ENCODE measurements at places on chromosomes 12 and 14.
A peak's percentile ranks its signal among the peaks of the same experiment; 100 is the strongest.

DNA sequence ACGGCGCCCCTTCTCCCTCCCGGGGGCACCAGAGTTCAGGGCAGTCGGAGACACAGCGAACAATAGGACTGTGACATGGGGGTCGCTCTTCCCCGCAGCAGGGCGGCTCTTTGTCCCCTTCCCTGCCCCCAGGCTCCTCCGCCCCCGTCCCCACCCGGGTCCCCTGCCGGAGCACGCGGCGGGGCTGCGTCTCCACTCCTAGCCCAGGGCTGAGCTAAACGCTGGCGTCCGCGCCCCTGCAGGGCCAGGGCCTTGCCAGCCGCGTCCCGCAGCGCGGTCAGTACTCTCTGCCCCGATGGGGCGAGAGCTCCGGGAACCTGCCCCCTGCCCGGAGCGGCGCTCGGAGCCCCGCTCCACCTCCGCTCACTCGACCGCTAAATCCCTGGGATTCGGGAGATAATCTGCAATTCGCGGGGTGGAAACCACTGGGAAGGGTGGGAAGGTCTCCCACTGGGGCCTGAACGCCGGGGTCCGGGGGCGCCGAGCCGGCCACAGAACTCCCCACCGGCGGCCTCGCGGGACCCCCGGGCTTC, 825 bp upstream of the CCDC85C start:
- DNase-seq = peak; percentile 58

GRCh38 chr14:93978735-93979134, 2.4 kb upstream of the ASB2 start:
- DNase-seq = no peak

GRCh38 chr12:124732275-124733075, 131.2 kb downstream of the SCARB1 start:
- no peak for DNase-seq

DNA sequence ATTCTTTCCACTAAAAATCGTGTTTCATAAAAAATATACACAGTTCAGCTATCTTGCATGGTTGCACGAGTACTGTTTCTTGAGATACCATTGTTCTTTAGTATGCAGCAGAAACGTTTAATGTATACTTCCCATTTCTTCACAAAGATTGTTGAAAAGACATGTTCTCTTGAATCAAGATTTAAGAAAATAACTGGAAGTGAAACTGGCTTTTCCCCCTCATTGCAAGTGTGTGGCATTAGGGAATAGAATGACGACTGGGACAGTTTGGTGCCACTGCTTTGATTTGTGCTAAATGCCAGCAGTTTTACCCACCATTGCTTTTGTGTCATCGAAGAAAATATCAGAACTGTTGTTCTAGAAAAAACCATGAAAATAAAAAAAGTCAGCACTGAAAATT, 20.3 kb upstream of the DHRS2 start:
- DNase-seq = no peak

DNA sequence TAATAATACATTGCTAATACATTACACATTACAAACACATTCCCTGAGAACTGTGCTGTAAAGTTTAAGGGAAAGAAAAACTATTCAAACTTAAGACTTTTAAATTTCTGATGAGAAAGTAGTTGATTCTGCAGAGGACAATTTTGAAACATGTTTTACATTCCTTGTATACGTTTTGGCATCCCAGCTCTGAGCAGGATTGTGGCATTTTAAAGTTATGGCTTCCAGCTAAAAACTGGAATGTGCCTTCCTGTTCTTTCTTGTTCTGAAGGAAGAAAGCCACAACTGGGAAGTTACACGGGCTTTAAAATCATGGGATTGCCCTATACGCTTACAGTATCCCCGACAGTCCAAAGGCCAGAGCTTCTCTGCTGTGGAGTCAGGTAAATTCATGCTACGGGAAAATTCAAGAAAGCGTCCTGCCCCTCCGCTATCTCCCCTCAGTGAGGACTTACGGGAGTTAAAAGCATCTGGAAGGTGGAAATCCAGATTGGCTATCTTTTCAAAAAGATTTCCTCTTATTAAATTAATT, 10.8 kb upstream of the KLHL42 start:
- DNase-seq = no peak

GRCh38 chr12:16606201-16606849, 363 bp upstream of the LMO3 start:
- peak; percentile 23 for DNase-seq

Measured in GM20000 (cell line).